Brain (organoid and tissue), 16 donors: ENCODE measurements at places on chromosomes 12 and 14.

- DNase-seq: no peak
These were observed 26.3 kb downstream of the TC2N start for GRCh38 chr14:91841065-91841464.

DNA sequence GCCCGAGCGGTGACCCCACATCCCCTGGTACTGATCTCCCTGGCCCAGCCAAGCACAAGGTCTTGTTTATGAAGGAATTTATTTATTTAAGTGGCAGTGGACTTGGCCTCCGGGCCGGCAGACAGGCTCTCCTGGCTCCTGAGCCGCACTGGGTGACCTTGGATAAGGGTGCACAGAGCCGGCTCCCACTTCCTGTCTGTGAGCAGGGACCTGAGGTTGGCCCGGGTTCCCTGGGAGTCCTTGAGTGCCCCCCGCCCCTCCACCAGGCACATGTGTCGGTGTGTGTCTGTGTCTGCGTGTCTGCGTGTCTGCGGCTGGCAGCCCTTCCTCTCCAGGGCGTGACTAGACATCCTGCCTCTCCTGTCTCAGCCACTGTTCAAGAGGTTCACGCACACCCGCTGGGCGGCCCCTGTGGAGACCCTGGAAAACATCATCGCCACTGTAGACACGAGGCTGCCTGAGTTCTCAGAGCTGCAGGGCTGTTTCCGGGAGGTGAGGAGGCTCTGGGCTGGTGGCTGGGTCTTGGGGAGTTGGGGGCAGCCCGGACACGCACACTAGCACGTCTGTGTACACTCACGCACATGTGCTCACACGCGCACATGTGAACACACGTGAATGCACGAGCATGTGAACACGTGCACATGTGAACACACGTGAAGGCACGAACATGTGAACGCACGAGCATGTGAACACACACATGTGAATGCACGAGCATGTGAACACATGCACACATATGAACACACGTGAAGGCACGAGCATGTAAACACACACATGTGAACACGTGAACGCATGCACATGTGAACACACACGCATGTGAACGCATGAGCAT, 9.3 kb downstream of the TNFAIP2 start:
- no peak for DNase-seq

DNA sequence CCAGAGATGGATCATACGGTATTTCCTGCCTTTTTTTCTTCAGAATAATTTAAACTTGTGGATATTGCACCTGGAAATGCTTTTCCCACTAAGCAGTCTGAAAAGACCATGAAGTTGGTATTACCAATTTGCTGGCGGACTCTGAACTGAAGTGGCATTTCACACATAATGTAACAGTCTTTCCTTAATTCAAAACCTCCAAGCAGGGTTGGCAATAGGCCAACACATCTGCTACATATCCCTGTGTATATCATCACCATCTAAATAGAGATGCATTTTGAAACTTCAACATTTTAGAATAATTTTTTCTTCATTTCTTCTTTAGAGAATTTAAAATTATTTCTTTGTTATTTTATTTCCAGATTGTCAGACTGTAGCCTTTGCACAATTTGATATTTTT, 100.5 kb downstream of the TSPAN8 start:
- DNase-seq: peak; percentile 43

- DNase-seq: no peak
These were observed 18.6 kb downstream of the GARIN2 start for GRCh38 chr14:67207810-67208209.

DNA sequence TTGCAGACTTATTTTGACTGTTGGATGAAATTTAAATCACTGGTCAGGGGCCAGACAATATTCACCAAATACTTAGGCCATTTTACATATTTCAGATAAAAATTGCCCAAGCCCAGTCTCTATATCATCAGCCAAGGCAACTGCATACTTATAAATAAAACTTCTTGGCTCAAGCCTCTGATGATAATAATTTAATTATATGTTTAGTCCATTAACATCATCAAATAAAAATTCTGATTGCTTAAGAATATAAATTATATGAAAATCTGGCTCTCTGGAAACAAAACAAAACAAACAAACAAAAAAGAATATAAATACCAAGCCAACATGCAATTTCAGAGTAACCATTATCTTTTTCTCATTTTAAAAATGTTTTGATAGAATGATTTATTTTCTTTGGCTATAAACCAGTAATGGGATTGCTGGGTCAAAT, 165.2 kb downstream of the BTG1 start:
- DNase-seq: no peak

DNA sequence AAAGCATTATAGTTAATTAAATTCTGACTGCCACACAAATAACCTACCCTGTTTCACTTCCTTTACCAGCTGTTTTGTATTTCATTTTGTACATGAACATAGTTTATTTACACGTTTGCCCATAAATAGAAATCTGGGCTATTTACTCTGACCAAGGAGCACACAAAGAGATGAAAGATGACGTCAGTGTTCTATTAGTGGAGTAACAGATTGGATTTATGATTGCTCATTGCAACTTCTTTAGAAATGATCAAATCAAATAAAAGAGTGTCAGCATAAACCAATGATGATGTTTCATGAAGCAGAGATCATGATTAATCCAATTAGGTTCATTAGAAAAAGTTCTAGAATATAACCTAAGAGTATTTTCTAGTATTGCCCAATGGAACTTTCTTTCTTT, 12.0 kb upstream of the RTL1 start:
- DNase-seq: no peak

GRCh38 chr12:125330645-125331341, 265.6 kb downstream of the AACS start:
- peak; percentile 88 for DNase-seq

DNA sequence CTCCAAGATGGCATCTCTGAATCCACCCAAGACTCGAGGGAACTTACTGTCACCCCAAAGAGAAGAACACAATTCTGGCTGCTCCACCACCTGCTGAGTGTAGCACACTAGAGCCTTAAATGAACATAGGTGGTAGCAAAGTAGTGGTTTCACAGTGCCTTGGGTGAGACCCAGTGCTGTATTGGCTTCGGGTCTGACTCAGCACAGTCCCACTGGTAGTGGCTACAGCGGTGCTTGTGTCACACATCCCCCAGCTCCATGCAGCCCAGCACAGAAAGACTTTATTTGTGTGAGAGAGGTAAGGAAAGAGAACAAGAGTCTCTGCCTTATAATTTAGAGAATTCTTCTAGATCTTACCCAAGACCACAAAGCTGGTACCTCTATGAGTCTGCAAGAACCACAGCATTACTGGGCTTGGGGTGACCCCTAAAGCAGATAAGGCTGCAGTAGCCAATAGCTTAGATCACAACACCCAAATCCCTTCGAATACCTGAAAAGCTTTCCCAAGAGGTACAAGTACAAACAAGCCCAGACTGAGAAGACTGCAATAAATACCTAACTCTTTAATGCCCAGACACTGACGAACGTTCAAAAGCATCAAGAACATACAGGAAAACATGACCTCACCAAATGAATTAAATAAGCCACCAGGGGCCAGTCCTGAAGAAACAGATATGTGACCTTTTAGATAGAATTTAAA, 83.3 kb upstream of the SLC38A4 start:
- no peak for DNase-seq

DNA sequence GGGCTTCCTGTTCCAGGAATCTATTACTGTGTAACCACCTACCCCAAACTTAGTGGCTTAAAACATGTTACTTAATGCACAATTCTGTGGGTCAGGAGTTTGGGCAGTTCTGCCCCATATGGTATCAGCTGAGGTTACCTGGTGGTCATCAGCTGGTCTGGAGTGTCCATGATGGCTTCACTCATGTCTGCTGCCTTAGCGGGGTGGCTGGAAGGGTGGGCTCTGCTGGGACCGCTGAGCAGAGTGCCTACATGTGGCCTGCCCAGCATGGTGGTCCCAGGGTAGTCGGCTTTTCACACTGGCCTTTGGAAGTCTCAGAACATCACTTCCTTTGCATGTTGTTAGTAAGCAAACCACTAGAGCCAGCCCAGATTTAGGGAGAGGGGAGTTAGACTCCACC, 53.9 kb downstream of the PELI2 start:
- DNase-seq: no peak

- DNase-seq: no peak
These were observed 7.2 kb downstream of the MVK start for GRCh38 chr12:109580684-109581333.

- DNase-seq: no peak
These were observed 19.8 kb upstream of the MAP1LC3B2 start for GRCh38 chr12:116539361-116539771.

DNA sequence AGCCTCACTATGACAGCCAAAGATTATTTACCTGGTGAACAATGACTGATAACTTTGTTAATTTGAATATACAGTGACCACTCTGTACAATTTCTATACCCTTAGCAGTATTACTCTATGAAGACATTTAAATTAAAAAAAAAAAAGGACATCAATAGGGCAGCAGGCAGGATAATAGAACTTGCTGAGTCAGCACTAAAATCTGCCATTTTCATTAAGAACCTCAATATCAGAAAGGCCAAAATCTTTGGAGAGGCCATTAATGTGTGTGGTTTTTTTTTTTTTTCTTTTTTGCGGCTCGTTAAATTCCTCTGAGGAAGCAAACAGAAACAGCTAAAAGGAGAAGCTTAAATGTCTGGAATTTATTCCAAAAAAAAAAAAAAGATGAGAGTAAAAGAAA, 73.7 kb downstream of the FOXN3 start:
- no peak for DNase-seq

- DNase-seq: no peak
These were observed 305.8 kb upstream of the CLEC14A start for GRCh38 chr14:38561657-38562056.

- no peak for DNase-seq
These were observed 911.7 kb upstream of the TMEM132C start for GRCh38 chr12:127355061-127355841.

DNA sequence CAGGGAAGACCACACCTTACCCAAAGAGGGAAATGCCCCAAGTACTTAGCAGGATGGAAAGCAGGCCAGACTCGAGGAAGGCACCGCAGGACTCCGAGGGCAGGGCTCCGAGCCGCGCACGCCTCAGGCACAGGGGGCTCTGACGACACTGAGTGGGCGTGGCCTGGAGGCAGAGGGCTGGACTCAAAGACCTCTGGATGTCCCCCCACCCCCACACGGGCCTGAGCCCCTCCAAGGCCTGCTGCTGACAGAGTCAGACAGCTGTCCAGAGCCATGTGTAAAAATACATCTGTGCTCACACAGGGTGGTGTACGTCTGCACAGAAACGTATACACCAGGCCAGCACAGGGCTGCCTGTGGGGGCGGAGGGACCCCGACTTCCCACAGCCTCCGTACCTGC, 1.4 kb downstream of the AKT1 start:
- peak; percentile 66 for DNase-seq

DNA sequence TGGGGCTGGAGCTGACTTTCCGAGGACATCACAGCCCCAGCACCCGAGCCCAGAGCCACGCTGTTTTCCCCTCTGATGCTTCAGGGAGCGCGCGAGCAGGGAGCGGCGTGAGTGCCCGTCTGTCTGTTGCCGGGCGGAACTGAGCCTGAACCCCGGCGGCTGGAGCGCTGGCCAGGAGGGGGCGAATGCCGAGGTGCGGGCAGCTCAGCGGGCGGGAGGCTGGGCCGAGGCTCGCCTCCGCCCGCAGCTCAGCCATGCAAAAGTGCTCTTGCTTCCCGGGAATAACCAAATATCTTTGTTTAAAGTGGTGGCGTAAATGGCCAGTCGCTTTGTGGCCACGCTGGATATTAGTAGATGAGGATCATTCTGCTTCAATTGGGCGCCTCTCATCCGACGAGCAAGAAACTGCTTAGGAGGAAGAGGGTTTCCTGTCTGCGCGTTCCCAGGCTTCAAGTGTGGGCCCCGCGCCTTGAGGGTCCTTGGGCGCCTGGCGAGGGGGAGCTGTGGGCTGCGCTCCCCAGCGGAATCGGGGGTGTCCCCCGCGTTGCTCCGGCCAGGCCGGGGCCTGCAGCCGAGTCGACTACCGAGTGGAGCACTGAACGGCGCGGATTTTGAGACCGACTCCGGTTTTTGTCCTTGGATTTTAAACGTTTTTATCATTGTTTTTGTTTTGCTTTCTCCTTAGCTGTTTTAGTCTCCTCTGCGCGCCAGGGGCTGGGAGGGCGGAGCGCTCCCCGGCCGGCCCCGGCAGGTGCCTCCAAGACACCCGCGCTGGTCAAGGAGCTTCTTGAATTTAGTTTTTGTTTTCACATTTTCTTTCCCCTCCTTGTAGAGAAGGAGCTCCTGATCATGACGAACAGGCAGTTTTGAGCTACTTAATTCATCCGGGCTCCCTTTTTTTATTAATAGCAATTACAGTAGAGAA, 831 bp upstream of the NKX2-1 start:
- DNase-seq: peak; percentile 32

- DNase-seq: no peak
These were observed 2.0 kb upstream of the ZNF385A start for GRCh38 chr12:54386403-54387113.

GRCh38 chr14:32720927-32721326, 217.8 kb upstream of the NPAS3 start:
- no peak for DNase-seq

- no peak for DNase-seq
These were observed 149.9 kb downstream of the KIF26A start for GRCh38 chr14:104288272-104288671.

GRCh38 chr12:92547420-92547819, 155.4 kb upstream of the PLEKHG7 start:
- DNase-seq: no peak

DNA sequence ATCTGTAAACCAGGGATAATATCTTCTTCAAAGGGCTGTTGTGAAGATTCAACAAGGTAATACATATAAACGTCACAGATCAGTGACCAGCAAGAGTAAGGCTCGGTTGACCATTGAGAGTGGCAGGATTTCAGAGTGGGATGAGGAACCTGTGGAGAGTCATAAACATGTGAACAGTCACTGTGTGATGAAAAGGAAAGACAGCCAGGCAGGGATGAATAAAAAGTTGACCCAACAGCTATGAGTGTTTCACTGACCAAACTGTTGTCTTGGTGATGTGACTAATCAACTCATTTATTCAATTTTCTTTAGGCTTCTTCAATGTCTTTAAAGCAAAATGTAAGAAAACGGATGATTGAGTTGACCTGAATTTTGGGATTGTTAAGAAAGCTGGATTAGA, 8.6 kb upstream of the FRMD6 start:
- no peak for DNase-seq

DNA sequence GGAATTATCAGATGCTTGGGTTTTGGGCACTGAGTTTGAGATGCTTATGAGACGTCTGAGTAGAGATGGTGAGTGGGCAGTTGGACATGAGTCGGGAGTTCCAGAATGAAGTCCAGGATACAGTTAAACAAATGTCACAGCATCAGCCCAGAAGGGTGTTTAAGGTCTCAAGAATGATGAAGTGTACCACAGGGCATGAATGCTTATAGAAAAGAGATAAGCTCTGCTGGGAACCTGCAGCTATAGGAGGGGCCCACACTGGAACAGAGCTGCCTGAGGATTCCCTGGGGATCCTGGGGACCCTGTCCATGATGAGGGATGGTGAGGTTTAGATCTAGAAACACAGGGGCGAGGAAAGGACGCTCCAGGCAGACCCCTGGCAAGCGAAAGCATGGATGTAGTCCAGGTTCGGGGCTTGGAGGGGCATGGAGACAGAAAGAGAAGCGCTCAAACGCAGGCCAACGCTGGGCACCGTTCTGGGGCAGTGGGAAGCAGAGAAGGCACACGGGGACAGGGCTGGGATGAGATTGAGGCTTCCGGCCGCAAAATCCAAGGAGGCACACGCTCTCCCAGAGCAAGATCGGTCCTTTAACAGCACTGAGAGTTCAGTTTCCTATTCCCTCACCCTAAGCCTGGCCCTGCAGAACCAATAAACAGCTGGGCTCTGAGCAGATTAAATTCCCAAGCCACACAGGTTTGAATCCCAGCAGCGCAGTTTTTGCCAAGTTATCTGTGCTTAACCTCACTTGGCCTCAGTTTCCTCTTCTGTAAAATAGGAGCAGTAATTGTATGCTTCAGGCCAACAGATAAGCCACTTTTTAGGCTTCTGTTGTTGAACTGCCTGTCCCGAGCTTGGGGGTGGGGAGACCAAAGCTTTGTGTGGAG, 52.9 kb downstream of the EID3 start:
- no peak for DNase-seq
